Tracheal epithelial cell (primary cell): ENCODE measurements at places on chromosomes 5 and 9. TPM values are rescaled to one million over a fixed set of nuclear protein-coding genes. Genes with fewer than 3 reads are reported as not detected.

DMRTA1 gene
- 2.2 and 3.4 TPM in 2 replicates for total RNA-seq

FBP1 gene
- not detected in 2 replicates for total RNA-seq

PCA3 gene
- total RNA-seq: not detected in 2 replicates

RMND5B gene
- total RNA-seq: 25.2 and 33.0 TPM in 2 replicates

RASGRF2 gene
- 0.21 and 1.7 TPM in 2 replicates for total RNA-seq

IGFBPL1 gene
- total RNA-seq: under 0.01 TPM in 1 of 2 replicates, not detected in the other

FOXD4L3 gene
- not detected in 2 replicates for total RNA-seq

PPIC gene
- 32.0 and 47.2 TPM in 2 replicates for total RNA-seq

MINAR2 gene
- total RNA-seq: not detected in 2 replicates

WNT8A gene
- not detected in 2 replicates for total RNA-seq

SVEP1 gene
- 0.21 and 1.2 TPM in 2 replicates for total RNA-seq

DBH gene
- not detected in 2 replicates for total RNA-seq
